Thymus (tissue), 14 donors: ENCODE measurements at places on chromosomes 1 and 21. TPM values are rescaled to one million over a fixed set of nuclear protein-coding genes. Genes with fewer than 3 reads are reported as not detected.

DNA sequence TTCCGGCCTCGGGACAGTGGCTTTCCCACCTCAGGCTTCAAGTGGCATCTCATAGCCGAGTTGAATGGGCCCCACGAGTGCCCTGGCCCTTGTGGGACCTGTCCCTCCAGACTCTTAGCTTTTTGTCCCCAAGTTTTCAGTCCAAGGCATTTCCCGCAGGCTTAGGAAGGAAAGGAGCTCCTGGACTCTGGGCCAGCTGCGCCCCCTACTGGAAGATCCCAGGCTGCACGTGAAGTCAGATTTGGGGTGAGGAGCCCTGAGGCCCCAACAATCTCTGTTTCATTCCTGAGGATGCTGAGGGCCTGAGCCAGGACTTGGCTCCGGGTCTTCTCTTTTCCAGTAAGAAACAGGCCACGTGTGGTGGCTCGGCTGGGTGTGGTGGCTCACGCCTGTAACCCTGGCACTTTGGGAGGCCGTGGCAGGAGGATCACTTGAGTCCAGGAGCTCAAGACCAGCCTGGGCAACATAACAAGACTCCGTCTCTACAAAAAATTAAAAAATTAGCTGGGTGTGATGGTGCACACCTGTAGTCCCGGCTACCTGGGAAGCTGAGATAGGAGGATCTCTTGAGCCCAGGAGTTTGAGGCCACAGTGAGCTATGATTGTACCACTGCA is 67.4 kb downstream of the ARHGEF10L start:
- DNase-seq, result no peak

GRCh38 chr21:45845770-45846090 is 135.8 kb upstream of the COL6A1 start:
- DNase-seq, result no peak

GRCh38 chr1:207314816-207315215 is 6.7 kb upstream of the CD55 start:
- no peak for DNase-seq

GRCh38 chr1:232579466-232579865 is 50.5 kb downstream of the SIPA1L2 start:
- DNase-seq, result no peak

GRCh38 chr1:183419399-183419798 is 1.2 kb upstream of the NMNAT2 start:
- DNase-seq, result no peak

GRCh38 chr21:39353295-39353694 is 4.4 kb upstream of the HMGN1 start:
- no peak for DNase-seq

GRCh38 chr1:73472810-73473209 is 725.2 kb downstream of the LRRIQ3 start:
- no peak for DNase-seq

DNA sequence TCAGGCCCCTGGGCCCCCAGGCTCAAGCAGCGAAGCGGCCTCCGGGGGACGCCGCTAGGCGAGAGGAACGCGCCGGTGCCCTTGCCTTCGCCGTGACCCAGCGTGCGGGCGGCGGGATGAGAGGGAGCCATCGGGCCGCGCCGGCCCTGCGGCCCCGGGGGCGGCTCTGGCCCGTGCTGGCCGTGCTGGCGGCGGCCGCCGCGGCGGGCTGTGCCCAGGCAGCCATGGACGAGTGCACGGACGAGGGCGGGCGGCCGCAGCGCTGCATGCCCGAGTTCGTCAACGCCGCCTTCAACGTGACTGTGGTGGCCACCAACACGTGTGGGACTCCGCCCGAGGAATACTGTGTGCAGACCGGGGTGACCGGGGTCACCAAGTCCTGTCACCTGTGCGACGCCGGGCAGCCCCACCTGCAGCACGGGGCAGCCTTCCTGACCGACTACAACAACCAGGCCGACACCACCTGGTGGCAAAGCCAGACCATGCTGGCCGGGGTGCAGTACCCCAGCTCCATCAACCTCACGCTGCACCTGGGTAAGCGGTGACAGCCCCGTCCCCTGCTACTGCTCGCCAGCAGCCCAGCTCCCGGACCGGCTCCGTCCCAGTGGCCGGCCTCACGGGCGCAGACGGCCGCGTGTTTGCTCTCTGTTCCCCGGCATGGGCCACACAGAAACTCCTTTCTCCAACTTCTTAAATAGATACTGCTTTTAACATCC is 539 bp downstream of the LAMC1 start:
- DNase-seq, result no peak

GRCh38 chr1:12436817-12437599 is 181.0 kb downstream of the DHRS3 start:
- DNase-seq, result no peak

DNA sequence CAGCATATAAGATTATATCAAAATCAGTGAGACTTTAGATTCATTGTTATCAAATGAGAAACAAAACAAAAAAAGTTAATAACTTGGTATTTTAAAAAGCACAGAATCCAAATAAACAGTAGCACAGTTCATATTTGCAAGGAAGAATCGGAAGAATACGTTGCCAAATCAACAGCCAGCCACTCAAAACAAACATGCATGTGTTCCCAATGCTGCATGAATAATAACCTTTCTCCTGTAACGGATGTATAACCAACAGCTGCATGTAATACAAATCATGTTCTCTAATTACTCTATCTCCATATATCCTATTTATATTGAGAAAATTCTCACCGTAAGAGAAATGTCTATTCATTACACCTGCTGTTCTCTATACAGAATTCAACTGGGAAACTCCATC is 98.9 kb upstream of the FOXD3 start:
- no peak for DNase-seq

DNA sequence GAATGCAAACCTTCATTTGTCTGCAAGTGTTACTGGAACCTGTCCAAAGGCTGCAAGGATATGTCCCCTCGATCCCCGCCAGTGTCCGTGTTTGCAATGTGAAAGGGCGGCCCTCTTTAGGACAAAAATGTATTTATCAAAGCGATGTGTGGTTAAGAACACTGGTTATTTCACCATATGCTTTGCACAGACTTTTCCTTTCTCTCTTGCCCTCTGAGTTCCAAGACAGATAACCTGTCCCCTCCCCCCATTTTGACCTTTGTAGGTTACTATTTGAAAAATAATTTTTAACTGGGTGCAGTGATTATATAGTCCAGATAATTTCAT is 1.8 kb downstream of the CHRM3 start:
- DNase-seq, result no peak

DNA sequence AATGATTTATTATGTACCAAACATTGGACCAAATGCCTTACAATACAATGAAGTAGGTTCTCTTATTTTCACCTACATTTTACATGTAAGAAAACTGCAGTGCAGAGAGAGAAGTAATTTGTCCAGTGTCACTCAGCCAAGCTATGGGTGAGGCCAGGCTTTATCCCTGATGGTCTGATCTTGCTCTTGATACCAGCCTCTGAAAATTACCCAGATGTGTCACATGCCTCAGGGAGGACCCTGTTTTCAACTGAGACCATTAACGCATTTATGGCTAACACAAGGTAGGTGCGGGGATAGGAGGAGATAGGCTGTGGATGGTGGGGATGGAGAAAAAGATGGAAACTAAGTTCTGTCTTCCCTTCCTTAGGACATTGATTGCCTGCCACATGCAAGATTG is 56.9 kb downstream of the NGF start:
- DNase-seq, result no peak

GRCh38 chr1:17893891-17894631 is 138.9 kb downstream of the ACTL8 start:
- DNase-seq, result no peak

- DNase-seq, result no peak
Measured at GRCh38 chr1:206839006-206839560, 26.3 kb upstream of the IL20 start.

- DNase-seq, result no peak
Measured at GRCh38 chr1:200176798-200177197, 149.3 kb downstream of the NR5A2 start.

- peak; percentile 59 for DNase-seq
Measured at GRCh38 chr1:17419626-17420328, 19.7 kb downstream of the RCC2 start.

DNA sequence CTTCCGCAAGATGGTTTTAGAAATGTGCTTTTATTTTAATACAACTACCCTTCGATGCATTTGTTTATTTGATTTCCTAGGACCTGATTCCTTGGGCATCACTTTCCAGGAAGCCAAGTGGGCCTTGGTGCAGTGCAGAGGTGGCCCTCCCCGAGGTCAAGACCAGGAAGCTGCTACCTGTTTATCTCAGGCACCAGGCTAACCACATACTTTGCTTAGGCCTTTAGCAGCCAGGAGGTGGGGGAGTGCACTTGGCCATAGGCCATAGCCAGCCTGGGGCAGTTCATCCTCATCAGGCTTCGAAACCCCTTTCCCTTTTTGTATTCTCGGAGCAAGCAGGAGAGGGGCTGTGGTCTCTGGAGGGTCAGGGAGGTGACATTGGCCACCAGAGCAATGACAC is 45.4 kb downstream of the SMYD2 start:
- no peak for DNase-seq

DNA sequence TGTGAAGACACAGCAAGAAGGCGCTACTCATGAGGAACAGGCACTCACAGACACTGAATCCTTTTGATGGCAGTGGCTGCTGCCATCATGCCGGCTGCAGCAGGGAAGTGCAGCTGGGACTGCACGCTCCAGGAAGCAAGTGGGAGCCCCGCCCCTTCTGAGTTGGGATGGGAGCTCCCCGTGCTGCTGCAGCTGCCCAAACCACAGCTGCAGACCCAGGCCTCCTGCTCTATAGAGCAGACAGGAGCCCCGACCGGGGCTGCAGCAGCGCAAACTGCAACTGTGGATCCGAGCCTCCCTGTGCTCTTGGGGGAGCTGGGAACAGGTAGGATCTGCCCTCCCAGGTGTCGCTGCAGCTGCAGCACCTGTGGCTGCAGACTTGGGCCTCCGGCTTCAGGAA is 65.2 kb upstream of the MARK1 start:
- no peak for DNase-seq

GRCh38 chr1:116753312-116753711 is 918 bp upstream of the CD2 start:
- DNase-seq, result no peak

DNA sequence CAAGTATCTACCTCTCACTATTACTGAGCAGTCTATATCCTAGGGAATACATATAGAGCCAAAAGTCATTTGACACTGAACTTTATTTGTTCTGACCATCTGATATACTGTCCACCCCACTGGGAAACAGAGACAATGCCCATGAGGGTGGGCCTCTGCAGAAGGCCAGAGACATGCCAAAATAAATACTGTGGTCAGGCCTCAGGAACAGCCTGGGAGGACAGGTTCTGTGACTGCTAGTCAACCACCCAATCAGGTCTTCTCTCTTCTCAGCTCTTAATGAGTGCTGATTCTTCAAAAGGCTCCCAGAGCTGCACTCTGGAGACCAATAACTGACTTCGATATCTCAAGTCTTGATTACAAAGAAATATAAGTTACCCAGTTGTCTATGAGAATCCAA is 5.5 kb upstream of the ANKRD35 start:
- DNase-seq, result no peak

DNA sequence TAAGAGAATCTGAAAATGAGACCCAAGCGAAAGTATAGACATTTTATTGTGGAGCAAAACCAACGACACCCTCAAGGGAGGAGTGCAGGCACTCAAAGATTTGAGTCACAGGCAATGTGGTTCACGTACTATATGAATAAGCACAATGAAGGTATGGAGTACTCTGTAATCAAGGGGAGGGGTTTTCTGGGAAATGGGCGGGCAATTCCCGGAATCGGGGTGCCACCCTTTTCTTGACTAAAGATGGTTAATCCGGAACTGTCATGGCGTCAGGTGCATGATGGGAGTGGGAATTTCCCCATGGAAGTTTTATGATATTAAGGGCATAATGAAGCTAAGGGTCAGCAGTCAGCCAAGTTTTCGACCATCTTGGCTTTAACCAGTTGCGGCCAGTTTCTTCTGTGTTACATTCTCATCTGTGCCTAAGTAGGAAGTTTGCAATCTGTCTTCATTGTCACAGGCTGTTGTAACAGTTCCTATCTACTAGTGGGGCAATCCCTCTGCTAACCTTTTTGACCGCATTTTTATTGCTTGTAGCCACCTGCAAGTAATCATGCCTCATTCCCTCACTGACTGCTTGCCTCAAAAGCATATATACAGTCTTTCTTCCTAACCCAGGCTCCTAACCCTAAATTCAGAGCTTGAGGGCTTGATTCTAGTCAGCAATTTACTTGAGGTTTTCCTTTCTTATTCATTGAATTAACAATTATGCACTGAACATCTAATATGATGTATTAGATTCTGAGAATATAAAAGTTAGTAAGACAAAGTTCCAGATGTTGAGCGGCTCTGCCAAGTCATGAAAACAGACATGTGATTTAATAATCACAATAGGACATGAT is 775 bp upstream of the AIM2 start:
- DNase-seq, result no peak

ZNF648 gene
- 0.02 TPM for polyA plus RNA-seq

TMEM125 gene
- polyA plus RNA-seq, result 2.4 TPM

HAO2 gene
- 6.0 TPM for polyA plus RNA-seq

SPATA17 gene
- polyA plus RNA-seq, result 0.46 TPM

AVPR1B gene
- polyA plus RNA-seq, result 0.23 TPM

C1orf141 gene
- polyA plus RNA-seq, result 0.05 TPM

OR2M5 gene
- not detected for polyA plus RNA-seq
